Caudate nucleus (tissue), 63 donors: ENCODE measurements at places on chromosomes 4 and X.
A peak's percentile ranks its signal among the peaks of the same experiment; 100 is the strongest.

DNA sequence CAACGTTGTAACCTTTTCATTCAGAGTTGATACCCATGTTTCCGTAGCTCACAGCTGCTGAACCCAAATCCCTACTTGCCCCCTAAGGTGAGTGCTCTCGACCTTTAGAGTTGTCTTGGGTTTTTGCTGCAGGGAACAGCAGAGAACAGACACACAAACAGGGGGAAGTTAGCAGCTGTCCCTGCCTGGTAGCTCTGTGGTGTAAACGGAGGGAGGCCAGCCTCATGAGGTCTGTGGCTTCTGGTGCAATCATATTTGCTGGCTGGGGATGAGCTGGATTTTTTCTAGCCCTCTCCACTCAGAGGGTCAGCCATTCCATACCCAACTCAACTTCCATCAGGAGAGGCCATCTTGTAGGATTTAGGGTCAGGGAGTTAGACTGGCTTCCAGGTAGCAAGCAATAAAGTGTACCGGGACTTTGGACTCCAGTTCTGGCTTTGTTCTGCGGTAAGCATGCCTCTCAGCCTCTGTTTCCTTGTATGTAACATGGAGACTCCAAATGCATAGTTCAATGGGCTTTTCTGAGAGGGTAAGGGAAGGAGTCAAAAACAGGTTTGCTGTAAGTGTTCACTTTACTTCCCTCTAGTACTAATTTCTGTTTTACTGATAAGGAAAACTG, 218.9 kb downstream of the MID1IP1 start:
- no peak for DNase-seq

GRCh38 chr4:6549890-6550620, 24.9 kb upstream of the MAN2B2 start:
- peak; percentile 72 for DNase-seq

DNA sequence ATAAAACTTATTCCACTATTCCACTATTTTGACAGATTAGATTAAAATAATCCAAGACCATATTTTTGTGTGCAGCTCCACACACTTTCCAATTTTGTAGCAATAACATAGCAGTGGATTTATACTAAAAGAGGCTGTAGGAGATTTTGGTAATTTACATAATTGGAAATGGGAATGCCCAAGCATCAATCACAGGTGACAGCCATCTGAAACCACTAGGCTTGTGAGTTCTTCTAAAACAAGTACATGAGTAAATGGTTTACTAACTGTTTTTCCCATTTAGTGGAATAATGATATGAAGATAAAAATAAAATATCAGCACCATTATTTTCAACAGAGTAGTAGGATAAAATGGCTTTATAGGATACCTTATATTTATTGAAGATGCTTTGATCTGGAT, 4.4 kb downstream of the ANK2 start:
- DNase-seq = no peak

- no peak for DNase-seq
Observed at GRCh38 chr4:118979712-118980111, 91.1 kb downstream of the SYNPO2 start.

- DNase-seq = no peak
Observed at GRCh38 chr4:4971796-4972195, 47.5 kb downstream of the CYTL1 start.

DNA sequence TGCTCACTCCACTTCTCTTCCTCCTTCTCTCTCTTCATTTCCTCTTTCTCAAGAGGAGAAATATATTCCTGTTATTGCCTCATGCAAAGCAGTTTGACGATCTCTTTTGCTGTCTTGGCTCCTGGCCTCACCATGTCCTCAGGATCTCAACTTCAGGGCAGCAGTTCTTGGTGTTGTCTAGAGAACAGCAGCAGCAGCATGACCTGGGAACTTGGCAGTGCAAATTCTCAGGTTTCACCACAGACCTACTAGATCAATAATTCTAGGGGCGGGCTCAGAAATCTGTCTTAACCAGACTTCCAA, 193.4 kb upstream of the EDNRA start:
- no peak for DNase-seq

DNA sequence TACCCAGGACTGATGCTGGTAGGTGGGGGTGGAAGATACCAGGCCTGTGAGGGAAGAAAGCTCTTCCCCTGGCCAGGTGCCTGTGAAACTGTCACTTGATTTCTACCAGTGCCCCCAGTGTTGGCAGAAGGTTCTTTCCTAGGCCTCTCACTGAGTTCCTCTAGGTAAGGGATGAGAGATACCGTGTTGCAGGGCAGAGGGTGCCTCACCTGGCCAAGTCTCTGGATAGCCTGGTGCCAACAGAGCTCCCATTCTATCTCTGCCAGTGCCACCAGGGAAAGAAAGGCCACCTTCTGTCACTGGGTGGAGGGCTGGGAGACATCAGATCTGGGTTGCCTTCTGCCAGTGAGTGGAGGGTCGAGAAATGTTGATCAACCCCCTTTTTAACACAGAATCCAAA, 94.1 kb downstream of the RTL5 start:
- no peak for DNase-seq

- DNase-seq = no peak
Observed at GRCh38 chrX:78747489-78747888, at the start of gene LPAR4. Gene LPAR4, plus strand, starts transcription at chrX:78747720. Its CDS starts 7,150 bp downstream, at chrX:78754870.

- no peak for DNase-seq
Observed at GRCh38 chrX:30270639-30271038, 23.7 kb downstream of the MAGEB1 start.

GRCh38 chr4:123319639-123320038, 77.0 kb upstream of the SPRY1 start:
- no peak for DNase-seq

- no peak for DNase-seq
Observed at GRCh38 chr4:38949411-38950051, 81.9 kb downstream of the FAM114A1 start.

DNA sequence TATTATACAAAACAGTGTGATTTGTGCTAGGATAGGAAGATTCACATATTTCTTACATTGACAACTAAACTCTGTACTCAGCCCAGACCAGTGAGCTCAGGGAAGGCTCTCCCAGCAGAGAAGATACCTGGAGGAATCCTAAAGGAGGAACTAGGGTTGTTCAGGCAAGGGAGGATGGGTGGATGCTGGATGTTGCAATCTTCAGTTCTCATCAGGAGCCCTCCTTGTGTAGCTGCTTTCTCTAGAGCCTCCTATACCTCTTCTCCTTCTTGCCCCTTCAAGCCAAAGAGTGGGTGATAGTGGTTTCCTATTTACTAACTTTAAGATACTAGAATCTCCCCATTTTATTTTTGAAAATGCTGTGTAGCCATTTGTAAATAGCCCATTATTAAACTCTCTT, 117.3 kb downstream of the NKX6-1 start:
- DNase-seq = no peak

DNA sequence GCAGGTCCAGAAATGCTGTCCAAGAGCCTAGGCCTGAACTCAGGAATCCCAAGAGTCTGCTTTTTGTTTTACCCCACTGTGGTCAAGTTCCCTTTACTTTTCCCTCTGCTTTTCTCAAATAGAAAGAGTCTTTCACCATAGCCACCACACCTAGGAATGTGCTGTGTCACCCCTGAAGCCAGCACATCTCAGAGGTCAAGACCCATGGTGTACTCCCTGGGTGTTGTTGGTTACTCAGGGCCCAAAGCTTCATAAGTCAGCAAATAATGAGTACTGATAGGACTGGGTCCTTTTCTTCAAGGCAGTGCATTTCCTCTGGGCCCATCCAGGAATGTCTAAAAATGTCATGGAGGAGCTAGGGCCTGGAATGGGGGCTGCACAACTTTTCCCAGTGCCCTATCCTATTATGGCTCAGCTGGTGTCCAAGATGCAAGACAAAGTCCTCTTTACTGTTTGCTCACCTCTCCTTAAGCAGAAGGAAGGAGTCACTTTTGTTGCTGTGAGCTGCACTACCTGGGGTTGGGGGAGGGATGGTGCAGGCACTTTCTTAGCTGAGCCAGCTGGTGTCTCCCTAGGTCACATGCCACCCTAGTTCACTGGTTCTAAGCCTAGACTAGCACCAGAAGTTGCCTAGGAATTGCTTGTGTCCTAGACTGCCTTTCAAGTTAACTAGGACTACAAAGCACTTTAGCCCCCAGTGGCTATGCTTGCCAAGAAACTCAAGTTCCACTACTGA, 62.4 kb upstream of the RXFP1 start:
- no peak for DNase-seq

DNA sequence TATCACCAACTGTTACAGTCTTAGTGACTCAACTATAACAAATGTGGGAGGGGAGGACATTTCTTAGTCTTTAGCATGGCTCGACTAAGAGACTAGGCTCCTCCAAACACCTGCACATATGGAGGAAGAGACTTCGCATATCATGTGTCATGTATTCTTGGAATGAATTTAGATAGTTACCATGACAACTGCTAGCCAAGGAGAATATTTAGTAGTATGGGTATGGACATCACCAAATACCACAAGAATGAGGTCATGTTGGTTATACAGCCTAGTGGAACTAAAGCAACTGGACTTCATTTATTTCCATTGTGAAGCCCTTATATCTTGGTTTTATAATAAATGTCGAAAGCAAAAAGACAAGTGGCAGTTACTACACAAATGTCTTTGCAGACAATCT, 512.3 kb downstream of the CFAP47 start:
- no peak for DNase-seq

- no peak for DNase-seq
Observed at GRCh38 chr4:58679886-58680285, 1569.7 kb upstream of the IGFBP7 start.

- DNase-seq = peak; percentile 16
Observed at GRCh38 chr4:82758701-82759685, 39.6 kb downstream of the SCD5 start.

- DNase-seq = peak; percentile 19
Observed at GRCh38 chrX:10111364-10112148, 45.2 kb upstream of the CLCN4 start.

- DNase-seq = no peak
Observed at GRCh38 chr4:122819708-122820449, 6.8 kb upstream of the FGF2 start.

- DNase-seq = no peak
Observed at GRCh38 chr4:2863649-2864048, 20.0 kb downstream of the ADD1 start.

DNA sequence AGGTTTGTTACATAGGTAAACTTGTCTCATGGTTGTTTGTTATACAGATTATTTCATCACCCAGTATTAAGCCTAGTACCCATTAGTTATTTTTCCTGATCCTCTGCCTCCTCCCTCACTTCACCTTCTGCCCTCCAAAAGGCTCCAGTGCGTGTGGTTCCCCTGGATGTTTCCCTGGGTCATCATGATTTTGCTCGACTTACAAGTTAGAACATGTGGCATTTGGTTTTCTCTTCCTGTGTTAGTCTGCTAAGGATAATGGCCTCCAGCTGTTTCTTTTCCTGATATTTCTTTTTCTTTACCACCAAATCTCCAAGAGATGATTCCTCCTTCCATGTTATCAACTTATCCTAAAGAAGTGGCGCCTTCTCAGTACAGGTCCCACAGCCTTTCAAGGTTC, 543.1 kb upstream of the ADGRL3 start:
- DNase-seq = no peak

DNA sequence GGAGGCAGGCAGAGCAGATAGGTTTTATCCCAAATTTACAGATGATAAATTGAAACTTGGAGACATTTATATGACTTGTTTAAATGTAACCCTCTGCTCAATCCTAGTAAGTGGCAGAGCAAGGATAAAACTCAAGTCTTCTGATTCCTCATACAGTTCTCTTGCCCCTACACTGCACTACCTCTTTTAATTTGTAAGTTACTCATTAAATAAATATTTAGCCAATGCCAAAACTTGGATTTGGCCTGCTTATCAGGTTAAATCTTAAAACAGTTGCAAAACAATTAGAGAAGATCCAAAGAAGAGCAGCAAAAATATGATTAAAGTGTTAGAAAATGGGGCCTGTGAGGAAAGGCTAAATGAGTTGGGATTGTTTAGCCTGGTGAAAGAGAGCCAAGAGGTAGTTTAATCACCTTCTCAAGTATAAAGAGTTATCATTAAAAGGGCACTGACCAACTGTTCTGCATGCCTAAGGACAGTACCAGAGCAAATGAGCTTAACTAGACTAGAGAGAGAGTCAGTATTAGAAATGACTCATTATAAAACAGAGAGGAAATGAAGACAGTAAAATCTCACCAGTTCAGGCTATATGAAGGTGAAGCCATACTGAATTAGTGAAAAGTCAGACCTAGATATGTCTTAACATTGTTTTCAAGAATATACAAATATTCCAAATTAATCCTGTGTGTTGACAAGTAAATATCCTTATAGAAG, 146.3 kb downstream of the GRIA3 start:
- DNase-seq = no peak
